ENCODE measurements at places on chromosomes 3 and 15. TPM values are rescaled to one million over a fixed set of nuclear protein-coding genes. Genes with fewer than 3 reads are reported as not detected.

DNA sequence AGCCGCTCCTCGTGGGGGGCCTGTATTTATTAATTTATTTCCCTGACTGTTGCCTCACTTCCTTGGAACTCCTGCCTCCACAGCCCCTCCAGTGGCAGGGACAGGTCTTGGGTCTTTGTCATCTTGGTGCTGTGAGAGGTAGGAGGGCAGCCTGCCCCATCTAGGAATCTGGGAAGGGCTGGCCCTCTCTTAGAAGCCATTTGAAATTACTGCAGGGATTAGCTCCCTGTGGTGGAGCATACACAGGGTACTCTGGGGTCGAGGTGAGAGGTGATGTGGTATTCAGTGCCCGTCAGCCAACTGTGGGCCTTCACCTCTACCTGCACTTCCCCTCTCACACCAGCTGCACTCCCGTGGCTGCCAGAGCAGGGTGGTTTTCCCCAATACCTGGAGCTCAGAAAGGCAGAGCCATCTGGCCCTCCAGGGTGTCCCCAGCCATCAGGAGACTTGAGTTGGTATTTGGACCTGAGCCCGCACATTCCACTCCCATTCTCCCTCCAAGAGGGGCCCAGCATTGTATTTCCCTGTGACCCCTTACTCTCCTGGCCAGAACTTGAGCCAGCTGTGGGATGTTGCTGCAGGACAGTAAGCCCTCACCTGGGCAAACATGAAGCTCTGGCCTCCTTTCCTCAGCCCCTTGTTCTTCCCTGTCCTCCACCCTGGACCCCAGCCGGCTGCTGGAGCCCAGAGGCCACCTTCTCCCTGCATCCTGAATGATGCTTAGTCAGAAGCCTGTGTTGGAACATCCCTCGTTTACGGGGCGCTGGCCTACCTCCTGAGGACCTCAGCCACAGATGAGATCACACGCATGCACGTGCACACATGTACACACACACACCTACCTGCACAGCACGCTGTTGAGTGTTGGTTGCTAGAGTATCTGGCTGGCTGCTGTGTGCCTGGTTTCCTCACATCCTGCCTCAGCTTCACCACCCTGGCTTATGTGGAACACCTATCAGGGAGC is 2.0 kb upstream of the JMJD7 start:
- DNase-seq = no peak
- H3K27ac ChIP-seq = peak overlapping the region; percentile 30
- H3K4me1 ChIP-seq = peaks cover 16% of the 10 kb centered on the region
- peaks cover 2% of the 10 kb centered on the region for H3K27me3 ChIP-seq
- peaks cover 27% of the 10 kb centered on the region for H3K36me3 ChIP-seq

DNA sequence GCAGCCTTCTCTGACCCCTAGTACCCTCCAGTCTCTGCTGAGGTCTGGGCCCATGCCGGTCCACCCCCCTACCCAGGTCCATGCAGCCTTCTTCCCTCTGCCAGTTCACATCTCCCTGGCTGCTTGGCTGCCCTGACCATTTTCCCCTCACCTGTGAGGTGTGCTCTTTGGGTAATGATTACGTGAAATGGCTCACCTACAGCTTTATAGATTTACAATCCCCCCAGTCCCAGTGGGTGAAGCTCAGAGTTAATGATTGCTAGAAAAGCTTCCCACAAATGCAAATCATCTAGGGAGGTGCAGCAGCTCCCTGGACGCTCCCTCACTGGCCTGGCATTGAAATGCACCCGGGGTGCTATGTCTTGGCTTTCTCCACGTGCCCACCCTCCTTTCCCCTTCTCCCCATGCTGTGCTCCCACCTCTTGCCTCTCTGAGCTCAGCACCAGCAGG is 18.7 kb downstream of the PAQR5 start:
- no peak for DNase-seq
- H3K36me3 ChIP-seq = no peaks in the 10 kb centered on the region
- peaks cover 10% of the 10 kb centered on the region for H3K4me1 ChIP-seq
- H3K27me3 ChIP-seq = peaks cover 2% of the 10 kb centered on the region

- no peaks in the 10 kb centered on the region for H3K4me1 ChIP-seq
- H3K4me3 ChIP-seq = no peak overlapping the region
- DNase-seq = no peak
Observed at GRCh38 chr3:83514130-83514914, 1444.5 kb upstream of the CADM2 start.

DNA sequence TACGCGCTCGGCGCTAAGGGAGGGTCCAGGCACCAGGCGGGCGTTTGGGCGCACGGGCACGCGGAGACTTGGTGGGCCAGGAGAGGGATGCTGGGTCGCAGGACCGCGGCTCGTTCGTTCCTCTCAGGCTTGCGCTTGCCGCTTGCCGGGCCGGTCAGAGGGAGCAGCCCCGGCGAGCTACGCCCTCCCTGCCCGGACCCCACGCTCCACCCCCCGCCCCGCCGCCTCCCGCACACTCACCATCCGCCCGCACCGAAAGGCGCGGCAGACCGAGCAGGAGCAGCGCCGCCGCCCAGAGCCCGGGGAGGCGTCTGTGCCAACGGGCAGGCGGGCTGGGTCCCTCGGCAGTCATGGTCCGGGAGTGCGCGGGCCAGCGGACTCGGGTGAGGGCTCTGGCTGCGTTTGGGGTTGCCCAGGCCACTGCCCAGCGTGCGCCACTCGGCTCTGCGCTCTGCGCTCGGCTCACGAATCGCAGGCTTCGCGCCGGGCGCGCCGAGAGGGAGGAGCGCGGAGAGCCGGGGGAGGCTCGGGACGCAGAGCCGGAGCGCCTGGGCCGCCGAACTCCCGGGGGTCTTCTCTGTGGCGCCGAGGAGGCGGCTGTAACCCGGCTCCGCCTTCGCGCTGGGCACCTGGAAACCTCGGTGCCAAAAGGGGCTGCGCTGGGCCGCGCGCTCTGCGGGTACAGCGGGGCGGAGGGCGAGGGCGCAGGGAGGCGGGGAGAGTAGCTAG is at the start of gene SUSD5:
SUSD5 (minus strand) TSS at position 365 of the 729 bp plus-strand sequence; CDS start at position 352, 13 bp downstream.
- no peaks in the 10 kb centered on the region for H3K36me3 ChIP-seq
- no peak for DNase-seq
- no peak within 1 kb of the TSS for H3K27ac ChIP-seq
- H3K4me1 ChIP-seq = peaks cover 2% of the 10 kb centered on the region
- peaks cover 56% of the 10 kb centered on the region for H3K27me3 ChIP-seq

- H3K36me3 ChIP-seq = peaks cover 5% of the 10 kb centered on the region
- H3K4me3 ChIP-seq = no peak overlapping the region
- no peak overlapping the region for H3K27ac ChIP-seq
- peaks cover 29% of the 10 kb centered on the region for H3K27me3 ChIP-seq
- DNase-seq = no peak
Observed at GRCh38 chr3:99879275-99879674, 61.6 kb downstream of the CMSS1 start.

DNA sequence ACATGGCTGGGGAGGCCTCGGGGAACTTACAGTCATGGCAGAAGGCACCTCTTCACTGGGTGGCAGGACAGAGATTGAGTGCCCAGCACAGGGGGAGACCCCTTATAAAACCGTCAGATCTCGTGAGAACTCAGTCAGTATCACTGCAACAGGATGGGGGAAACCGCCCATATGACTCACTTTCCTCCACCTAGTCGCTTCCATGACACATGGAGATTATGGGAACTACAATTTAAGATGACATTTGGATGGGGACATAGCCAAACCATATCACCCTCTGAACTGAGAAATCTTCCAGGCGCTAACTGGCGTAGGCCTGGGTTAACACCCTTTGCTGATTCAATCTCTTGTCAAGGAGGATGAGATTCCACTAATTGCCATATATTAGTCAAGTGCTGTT is 392.3 kb downstream of the FEZF2 start:
- no peaks in the 10 kb centered on the region for H3K27me3 ChIP-seq
- H3K36me3 ChIP-seq = no peaks in the 10 kb centered on the region
- no peak overlapping the region for H3K27ac ChIP-seq
- no peak for DNase-seq

DNA sequence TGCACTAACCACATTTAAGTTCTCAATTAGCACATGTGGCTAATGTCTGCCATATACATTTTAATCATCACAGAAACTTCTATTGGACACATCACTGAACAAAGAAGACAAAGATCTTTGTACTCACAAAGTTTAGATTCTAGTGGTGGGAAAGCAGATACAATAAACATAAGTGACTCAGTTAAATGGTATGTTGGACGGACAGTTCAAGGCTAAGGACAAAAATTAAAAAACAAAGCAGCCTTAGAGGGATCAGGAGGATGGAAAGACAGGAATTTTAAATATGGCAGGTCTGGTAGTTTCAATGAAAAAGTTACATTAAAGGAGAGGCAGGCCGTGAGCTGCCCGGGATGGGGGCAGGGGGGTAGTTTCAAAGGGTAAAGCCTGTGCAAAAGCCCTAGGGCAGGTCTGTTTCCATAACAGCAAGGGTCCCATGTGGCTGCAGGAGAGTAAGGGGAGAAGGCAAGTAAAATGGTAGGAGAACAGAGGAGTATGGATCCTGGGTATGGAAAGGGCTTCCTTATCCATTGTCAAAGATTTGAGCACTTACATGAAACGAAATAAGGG is 220.7 kb downstream of the FHIT start:
- H3K27ac ChIP-seq = no peak overlapping the region
- H3K27me3 ChIP-seq = no peaks in the 10 kb centered on the region
- no peaks in the 10 kb centered on the region for H3K4me1 ChIP-seq
- DNase-seq = no peak
- no peak overlapping the region for H3K4me3 ChIP-seq

DNA sequence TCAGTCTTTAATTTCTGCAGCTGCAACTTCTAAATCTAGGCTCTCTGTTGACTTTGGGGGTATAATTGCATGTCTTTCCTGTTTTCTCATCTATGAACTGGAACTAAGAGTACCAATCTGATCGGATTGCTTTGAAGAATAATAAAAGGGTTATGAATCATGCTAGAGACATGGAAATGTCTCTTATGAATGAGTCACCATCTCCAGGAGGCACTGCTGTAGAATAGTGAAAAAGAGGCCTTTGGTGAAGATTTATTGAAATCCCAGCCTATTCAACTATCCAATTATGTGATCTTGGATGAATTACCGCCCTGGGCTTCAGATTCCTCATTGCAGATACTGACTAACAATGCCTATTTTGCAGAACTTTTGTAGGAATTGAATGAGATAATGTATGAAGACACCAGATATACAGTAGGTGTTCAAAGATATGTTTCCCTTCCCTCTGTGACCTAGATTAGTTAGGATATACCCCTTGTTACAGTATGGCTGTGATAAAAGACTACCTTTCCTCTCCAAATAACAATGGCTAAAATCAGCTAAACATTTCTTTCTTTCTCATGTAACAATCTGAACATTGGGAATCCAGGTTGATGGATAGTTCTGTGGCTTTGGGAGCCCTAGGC is 11.5 kb upstream of the CMTM8 start:
- no peak overlapping the region for H3K4me3 ChIP-seq
- no peaks in the 10 kb centered on the region for H3K36me3 ChIP-seq
- no peaks in the 10 kb centered on the region for H3K4me1 ChIP-seq
- peaks cover 9% of the 10 kb centered on the region for H3K27me3 ChIP-seq
- no peak for DNase-seq
- no peak overlapping the region for H3K27ac ChIP-seq

DNA sequence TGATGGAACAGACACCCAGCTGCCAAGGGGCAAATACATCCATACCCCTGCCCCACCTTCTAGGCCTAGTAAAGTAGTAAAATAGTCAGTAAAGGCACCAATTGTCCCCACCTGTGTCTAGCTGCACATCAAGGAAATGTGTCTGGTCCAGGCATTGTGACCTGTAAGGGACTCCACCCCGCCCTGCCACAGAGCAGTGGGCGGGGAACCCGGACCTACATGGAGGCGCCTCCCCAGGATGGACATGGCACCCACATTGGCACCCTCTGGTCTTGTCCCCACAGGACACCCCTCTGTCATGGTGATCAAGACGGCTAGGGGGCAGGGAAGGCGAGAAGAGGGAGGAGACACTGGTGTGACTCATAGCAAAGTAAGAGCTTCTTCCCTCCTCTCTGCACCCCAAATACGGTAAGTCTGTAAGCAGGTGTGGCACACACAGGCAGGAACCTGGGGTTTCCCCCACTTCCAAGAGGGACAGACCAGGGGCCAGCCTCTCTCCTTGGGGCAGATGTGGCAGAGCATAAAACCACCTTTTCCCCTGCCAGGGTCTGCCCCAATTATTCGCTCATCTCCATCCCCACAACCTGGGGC is 13.5 kb upstream of the LINGO1 start:
- H3K27me3 ChIP-seq = peaks cover 3% of the 10 kb centered on the region
- no peak overlapping the region for H3K4me3 ChIP-seq
- H3K4me1 ChIP-seq = no peaks in the 10 kb centered on the region
- no peak overlapping the region for H3K27ac ChIP-seq
- no peak for DNase-seq
- H3K36me3 ChIP-seq = no peaks in the 10 kb centered on the region

GRCh38 chr3:51934139-51934850 is 7.4 kb downstream of the RRP9 start:
- H3K27ac ChIP-seq = no peak overlapping the region
- H3K27me3 ChIP-seq = no peaks in the 10 kb centered on the region
- peaks cover 10% of the 10 kb centered on the region for H3K4me1 ChIP-seq
- no peak overlapping the region for H3K4me3 ChIP-seq

- no peak overlapping the region for H3K27ac ChIP-seq
- no peaks in the 10 kb centered on the region for H3K27me3 ChIP-seq
- H3K4me1 ChIP-seq = no peaks in the 10 kb centered on the region
- H3K36me3 ChIP-seq = no peaks in the 10 kb centered on the region
- no peak overlapping the region for H3K4me3 ChIP-seq
Observed at GRCh38 chr3:37556789-37557301, 304.8 kb upstream of the CTDSPL start.

The XIRP1 gene
- 2.9 TPM for total RNA-seq

The BSN gene
- 0.09 TPM for total RNA-seq

The SLC51B gene
- not detected for total RNA-seq

The NMB gene
- 2.8 TPM for total RNA-seq

The MED12L gene
- total RNA-seq = 2.5 TPM

The GPR87 gene
- total RNA-seq = 1.0 TPM

The MYO5A gene
- total RNA-seq = 19.8 TPM

The CHRNA7 gene
- not detected for total RNA-seq

The GAP43 gene
- total RNA-seq = not detected
